ENCODE measurements at places on chromosomes 16 and 17.
A peak's percentile ranks its signal among the peaks of the same experiment; 100 is the strongest.

DNA sequence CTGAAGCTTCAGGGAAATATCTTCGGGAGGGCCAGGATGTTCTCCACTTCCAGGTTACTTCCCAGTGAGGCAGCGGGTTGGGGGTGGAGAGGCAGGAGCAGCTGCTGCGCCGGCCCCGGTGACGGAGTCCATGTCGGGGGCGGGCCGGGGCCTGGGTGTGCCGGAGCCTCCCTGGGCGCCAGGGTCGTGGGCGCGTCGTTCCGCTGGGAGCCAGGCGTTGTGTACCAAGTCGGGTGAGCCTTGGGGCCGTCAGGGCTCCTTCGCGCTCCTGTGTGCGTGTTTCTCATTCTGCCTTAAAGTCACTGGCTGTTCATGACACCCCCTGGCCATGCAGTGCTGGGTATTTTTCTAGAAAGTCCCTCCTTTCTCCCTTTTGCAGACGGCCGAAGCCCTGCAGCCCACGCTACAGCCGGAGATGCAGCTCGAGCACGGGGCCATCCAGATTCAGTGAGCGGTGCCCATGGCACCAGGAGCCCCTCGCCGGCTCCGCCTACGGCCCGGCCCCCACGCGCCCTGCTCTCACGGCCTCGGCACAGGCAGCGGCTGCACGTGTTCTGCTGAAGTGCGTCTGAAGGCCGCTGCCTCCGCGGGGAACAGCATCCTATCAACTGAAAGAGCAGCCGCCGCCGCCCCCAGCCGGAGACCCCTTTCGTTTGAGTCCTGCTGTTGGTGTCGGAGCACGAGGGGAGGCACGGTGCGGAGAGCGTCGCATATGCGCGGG, 125.1 kb downstream of the BANP start:
- DNase-seq = no peak

GRCh38 chr17:30565073-30565935, 88.1 kb downstream of the GOSR1 start:
- no peak for DNase-seq

DNA sequence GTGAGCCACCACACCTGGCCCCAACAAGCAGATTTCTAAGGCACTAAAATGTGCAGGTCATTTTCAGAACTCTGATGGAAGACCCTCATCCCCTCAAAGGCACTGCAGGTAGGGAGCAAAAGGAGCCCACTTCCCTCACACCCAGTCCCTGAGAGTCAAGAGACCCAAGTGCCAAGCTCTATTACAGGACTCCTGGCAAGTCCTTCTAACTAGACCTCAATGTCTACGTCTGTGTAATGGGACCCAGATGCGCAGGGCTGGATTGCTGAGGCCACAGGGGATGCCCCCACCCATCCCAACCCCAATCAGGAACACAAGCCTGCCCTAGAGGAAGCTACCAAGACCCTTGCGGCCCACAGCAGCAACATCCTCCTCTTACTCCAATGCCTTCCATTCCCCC, 2.7 kb downstream of the PLLP start:
- DNase-seq = no peak

DNA sequence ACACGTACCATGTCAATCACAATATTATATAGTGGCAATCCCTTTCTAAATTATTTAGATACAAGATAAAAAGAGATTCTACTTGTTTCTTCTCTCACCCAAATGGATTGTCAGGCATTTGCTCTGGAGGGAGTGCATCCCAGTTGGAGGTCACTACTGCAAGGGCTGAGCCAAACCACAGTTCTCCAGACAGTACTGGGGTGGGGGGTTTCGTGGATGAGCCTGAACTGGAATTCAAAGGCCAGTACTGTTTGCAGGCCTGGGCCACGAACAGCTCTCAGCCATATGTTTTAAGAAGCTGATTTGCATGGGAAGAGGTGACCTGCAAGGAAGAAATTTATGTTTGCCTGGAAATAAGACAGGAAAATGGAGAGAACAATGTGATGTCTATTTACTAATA, 314.9 kb downstream of the PMP22 start:
- no peak for DNase-seq

DNA sequence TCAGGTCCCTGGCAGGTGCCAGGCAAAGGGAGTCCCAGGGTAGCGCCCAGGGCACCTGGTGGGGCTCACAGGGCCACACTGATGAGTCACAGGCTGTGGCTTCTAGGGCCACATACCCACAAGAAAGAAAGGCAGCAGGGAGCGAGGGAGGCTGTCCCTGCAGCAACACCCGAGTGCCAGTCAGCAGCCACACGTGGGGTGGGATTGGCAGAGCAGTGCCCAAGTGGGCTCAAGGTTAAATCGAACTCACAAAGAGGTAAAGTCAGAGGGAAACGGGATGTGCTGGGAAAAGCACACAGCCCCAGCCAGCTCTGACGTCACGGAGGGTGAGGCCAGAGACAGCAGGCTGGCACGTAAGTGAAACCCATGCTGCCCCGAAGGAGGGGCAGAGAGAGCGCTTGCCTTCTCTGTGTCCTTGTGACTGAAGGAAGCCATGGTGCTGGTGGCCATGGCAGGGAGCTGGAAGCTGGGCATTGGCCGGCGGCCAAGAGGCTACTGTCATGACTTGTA, 33.8 kb downstream of the FA2H start:
- no peak for DNase-seq

DNA sequence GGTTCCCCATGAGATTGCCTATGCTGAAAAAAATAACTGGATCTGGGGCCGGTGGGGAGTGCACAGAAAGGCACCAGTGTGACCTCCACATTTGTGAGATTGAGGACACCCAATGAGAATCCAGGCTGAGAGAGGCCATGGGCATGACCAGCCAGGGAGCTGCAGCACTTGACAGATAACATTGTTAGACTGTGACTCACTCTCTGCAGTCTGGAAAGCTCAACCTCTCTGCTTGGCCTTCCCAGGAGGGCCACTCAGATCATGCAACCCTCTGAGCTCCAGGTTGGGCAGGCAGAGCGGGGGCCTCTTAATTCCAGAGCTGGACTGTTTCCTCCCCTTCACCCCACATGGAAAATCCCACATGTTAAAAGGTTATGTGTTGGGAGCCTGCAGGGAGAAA, 30.1 kb downstream of the FZD2 start:
- DNase-seq = peak; percentile 28

DNA sequence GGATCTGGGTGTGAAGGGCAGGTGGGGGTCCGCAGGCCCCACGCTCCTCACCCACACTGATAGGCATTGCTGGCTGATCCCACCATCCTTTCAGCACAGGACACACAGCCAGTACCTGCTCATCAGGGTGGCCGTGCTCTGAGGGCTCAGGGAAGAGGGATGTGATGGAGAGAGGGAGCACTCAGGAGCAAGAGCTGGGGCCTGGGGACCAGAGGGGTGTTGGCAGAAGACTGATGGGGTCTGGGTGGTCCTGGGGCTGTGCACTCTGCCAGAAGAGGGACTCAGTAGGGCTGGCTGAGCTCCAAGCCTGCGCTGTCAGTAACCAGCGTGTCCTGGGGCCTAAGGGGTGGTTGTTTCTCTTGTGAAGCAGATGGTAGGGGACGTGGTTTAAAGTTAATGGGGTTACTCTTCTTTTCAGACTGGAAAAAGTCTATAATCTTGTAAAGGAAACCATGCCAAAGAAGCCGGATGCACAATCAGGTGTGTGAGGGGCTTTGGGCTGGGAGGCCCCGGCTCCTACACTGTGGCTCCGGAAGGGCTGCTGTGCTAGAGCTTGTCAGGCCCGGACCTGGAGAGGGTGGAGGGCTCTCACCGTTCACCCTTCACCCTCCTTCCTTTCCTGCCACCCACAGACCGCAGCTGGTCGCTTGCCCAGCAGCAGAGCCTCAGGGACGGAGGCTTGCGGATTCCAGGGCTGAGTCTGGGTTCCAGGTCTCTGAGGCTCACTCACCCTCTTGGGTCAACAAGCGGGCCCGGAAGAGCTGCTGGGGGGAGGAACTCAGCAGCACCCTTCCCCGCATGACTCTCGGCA, 27.8 kb downstream of the POLR3E start:
- DNase-seq = no peak

DNA sequence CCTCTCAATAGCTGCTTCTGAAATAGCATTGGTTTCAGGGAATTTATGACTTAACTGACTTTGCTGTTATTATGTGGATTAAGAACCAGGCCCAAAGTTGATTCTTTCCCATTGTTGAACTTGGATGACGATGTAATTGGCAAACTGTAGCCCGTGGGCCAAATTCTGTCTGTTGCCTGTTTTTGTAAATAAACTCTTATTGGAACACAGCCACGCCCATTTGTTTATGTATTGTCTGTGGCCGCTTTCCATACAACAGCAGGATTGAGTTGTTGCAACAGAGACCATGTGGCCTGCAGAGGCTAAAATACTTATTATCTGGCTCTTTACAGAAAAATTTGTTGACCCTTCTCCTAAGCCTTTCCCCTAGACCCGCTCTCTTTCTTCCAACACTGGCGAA, 31.6 kb downstream of the NTN1 start:
- no peak for DNase-seq

DNA sequence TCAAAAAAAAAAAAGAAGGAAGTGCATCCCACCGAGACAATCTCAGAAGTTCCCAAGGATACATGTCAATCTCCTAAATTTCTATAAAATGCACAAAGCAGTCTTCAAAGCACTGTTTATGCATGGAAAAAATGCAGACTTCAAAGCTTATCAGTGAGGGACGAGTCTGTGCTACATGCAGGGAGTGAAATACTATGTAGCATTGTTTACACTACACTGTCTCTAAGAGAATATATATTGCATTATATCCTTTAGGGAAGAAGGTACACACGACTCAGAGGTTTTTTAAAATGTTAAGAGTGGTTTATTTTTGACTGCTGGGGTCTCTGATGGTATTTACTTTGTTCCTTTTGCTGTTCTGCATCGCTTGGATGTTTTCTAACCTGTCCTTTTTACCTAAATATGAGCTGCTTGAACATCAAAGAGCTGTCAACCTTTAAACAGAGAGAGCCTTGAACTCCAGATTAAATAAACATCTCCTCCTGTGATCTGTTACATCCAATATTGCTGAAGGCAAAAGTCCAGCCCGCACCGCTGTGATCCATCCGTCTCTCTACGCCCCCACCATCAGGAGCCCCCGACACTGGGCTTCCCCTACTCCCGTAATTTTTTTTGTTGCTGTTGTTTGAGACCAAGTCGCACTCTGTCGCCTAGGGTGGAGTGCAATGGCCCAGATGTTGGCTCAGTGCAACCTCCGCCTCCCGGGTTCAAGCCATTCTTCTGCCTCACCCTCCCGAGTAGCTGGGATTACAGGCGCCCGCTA, 1.4 kb downstream of the FBXO31 start:
- DNase-seq = peak; percentile 22

DNA sequence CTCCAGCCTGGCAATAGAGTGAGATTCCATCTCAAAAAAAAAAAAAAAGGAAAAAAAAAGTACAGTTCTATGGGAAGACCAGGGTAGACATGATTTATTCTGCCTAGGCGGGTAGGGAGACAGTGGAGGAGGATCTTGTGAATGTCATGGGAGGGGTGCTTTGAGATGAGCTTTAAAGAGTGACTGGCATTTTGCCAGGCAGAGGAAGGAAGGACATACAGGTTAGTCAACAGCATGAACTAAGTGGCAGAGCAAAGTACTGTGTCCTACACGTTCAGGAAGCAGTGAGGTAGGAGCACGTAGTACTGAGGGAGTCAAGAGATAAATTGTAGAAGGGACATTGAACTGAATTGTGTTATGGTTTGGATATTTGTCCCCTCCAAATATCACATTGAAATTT, 451.5 kb downstream of the TOX3 start:
- no peak for DNase-seq

- no peak for DNase-seq
Observed at GRCh38 chr16:2687531-2688308, 5.4 kb downstream of the KCTD5 start.

- DNase-seq = no peak
Observed at GRCh38 chr16:85202631-85203461, 90.6 kb upstream of the CIBAR2 start.

GRCh38 chr17:72152387-72152929, 31.6 kb downstream of the SOX9 start:
- DNase-seq = no peak

- peak; percentile 65 for DNase-seq
Observed at GRCh38 chr16:89969741-89970410, 21.3 kb downstream of the DEF8 start.

DNA sequence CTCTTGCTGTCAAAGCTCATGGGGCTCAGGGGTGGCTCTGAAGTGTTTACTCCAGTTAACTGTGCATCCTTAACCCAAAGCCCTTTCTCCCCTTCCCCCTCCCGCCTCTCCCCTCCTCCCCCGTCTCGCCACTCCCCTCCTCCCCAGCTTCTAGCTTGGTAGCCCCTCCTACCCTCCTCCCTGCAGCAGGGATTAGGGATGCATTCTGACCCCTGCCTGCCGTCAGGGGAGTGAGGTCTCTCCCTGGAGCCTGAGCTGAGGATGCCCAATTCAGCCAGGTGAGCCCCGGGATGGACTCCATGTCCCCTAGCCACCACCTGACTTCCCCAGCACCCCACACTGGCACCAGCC, 1.6 kb downstream of the HS3ST6 start:
- no peak for DNase-seq

DNA sequence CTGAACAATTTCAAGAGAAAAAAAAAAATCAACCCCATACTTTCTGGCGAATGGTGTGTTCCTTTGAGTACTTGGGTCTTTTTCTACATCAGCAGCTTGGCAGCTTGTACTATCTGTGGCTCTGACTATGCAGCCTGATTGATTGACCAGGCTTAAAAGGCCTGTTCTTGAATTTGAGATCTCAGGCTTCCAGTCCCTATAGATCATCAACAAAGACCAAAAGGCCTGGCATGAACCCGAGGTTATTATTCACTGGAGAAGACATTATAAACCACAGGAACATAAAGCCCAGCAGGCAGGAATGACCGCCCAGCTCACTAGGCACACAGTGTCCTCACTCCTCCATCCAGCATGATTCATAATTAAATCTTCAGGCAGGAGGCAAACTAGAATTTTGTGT, 32.1 kb upstream of the CDH3 start:
- no peak for DNase-seq

GRCh38 chr17:63841350-63842172, 924 bp downstream of the SMARCD2 start:
- DNase-seq = peak; percentile 48

- no peak for DNase-seq
Observed at GRCh38 chr16:49575346-49576172, 202.0 kb downstream of the C16orf78 start.

DNA sequence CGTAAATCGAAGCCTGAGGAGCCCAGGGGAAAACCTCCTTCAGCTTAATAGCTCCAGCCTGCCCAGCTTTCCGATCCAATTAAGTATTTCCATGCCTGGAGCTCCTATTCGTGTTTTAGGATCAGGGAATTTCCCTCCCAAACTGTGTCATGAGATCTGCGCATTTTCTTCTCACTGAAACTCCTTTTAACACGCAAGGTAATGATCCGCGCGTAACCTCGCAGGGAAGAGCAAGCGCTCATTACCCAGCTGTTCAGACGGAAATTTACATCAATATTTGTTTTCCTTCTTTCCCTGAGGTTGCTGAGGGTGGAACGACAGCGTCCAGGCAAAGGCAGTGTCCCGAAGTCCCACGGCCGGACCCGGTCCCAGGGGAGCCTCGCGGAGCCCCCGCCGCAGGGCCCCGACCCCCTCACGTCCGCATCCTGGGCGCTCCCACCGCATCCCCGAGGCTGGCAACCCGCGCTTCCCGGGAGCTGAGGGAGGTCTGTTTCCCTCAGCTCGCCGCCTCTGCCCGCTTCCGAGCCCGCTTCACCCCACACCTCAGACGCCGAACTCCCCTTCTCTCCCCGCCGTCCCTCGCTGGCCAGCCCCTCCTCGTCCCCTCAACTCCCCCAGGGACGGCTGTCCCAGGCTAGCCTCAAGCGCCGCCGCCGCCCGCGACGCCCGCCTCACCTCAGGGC, 415 bp downstream of the ABCA5 start:
- peak; percentile 27 for DNase-seq

GRCh38 chr17:47253541-47254402, at the start of gene ITGB3:
Gene ITGB3, plus strand, starts transcription at chr17:47253827. Its CDS starts 35 bp downstream, at chr17:47253862.
- DNase-seq = peak; percentile 85

GRCh38 chr17:30344283-30345088, 10.6 kb upstream of the TMIGD1 start:
- peak; percentile 63 for DNase-seq

All from hematopoietic multipotent progenitor cell treated with erythropoietin and hydrocortisone succinate and interleukin-3 and kit ligand, for 6 days (in vitro differentiated cells).